ENCODE measurements at places on chromosomes 11 and 22.
A peak's percentile ranks its signal among the peaks of the same experiment; 100 is the strongest.

- no peak for DNase-seq
Observed at GRCh38 chr11:45617871-45618601, 47.4 kb downstream of the CHST1 start.

DNA sequence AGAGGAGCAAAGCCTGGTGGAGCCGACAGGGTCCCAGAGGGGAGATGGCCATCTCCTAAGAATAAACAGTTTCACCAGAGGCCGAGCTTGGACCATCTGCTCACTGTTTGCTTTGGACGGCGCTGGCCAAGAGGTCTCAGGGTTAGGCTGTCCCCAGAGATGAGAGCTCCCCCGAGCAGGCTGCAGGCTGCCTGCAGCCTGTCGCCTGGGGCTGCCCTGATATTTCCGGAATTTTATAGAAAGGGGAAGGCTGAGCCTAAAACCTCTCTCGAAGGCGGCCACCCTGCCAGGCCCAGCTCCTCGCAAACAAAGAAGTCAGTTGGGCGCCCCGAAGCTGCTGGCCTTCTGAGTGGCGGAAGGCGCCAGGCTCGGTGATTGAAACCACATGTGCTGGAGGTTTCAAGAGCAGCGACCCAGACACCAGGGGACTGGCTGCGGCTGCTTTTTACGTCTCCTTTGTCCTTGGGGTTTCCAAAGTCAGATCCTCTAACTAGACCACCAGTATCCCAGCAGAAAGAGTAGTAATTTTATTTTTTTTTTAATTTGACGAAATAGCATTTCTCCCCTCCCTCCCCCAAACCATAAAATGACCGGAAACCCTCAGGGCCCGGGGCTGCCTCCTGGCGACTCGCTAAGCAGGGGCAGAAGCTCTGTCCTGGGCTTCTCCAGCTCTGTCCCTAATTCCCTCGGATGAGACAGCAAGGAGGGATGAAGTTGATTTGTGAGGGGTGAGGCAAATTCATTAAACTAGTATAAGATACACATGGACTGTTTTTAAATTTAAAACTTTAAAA is 57.4 kb downstream of the CLMP start:
- DNase-seq: no peak

GRCh38 chr11:79592824-79593223 is 152.0 kb upstream of the TENM4 start:
- DNase-seq: no peak

DNA sequence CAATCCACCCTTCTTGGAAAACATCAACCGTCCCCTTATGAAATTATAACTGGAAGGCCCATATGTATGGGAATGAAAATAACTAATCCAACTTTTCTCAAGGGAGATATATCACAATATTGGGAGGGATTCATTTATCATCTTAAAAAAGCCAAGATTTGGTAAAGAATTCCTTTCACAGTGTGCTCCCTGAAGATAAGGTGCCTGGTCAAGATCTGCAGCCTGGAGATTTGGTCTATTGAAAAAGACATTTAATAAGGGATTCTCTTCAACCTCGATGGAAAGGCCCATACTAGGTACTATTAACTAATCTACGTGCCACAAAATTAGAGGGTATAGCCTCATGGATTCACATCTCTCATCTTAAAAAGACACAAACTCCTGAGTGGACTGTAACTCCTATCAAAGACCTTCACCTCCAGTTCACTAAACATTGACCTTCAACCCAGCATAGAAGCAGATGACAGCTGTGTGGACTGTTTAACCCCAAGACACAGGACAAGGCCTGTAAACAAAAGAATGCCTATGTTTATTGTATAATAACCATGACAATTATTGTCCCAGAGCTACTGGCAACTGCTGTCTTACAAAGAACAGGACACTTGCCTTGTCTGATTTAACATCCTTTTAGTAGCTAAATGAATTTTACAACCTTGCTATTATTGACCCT is 4.8 kb upstream of the FDX1 start:
- DNase-seq: no peak

GRCh38 chr11:38448284-38448683 is 1850.2 kb upstream of the RAG2 start:
- DNase-seq: no peak

GRCh38 chr11:17651681-17652080 is 67.7 kb upstream of the MYOD1 start:
- DNase-seq: no peak

DNA sequence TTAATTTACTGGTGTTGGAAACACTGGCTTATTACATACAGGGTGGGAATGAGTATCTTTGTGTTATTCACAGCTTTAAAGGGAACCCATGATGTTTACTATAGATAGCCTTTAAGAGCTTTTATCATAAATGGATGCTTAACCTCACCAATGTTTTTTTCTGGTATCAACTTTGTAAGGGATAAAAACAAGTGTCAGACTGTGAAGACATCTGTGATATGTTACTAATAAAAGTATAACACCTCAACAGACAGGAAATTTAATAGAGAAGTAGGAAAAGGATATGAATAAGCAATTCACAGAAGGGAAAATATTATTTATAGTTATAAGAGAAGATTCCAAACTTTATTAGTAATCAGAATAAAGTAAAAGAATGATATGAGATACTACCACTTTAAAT is 46.3 kb downstream of the ACAT1 start:
- no peak for DNase-seq

GRCh38 chr11:115958089-115959000 is 454.1 kb upstream of the CADM1 start:
- DNase-seq: no peak

DNA sequence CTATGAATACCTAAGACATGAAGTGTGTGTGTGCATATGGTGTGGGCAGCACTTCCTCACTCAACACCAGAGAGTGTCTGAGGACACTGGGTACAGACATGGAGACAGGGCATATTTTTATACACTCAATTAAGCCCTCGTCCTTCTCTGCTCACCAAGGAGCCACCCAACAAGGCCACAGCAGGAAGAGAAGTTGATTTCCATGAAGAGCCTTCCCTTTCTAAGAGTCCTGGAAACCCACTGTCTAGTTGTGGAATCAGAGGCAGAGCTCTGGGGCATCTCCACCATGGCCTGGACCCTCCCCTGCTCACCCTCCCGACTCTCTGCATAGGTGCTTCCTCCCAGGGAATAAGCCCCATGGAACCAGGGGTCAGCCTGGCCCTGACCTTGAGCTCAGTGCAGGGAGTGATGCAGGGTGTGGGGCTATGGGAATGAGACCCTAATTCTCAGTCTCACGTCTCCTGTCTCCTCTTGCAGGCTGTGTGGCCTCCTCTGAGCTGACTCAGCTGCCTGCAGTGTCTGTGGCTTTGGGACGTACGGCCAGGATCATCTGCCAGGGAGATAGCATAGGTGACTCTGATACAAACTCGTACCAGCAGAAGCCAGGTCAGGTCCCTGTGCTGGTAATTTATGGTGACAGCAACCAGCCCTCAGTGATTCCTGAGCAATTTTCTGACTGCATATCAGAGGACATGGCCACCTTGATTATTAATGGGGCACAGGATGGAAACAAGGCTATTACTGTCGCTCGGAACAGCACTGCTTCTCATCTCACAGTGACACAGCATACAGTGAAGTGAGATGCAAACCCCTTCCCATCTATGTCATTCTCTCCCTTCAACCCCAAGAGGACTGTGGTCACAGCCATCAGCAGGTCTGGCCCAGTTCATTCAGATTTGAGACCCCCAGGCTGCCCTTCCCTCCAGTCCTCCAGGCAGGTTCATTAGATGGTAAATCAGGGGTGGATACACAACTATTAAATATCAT is 14.6 kb upstream of the IGLL5 start:
- no peak for DNase-seq

- no peak for DNase-seq
Observed at GRCh38 chr11:93907901-93908300, 57.5 kb upstream of the VSTM5 start.

- DNase-seq: no peak
Observed at GRCh38 chr11:69468221-69468620, 13.2 kb upstream of the LINC01488 start.

DNA sequence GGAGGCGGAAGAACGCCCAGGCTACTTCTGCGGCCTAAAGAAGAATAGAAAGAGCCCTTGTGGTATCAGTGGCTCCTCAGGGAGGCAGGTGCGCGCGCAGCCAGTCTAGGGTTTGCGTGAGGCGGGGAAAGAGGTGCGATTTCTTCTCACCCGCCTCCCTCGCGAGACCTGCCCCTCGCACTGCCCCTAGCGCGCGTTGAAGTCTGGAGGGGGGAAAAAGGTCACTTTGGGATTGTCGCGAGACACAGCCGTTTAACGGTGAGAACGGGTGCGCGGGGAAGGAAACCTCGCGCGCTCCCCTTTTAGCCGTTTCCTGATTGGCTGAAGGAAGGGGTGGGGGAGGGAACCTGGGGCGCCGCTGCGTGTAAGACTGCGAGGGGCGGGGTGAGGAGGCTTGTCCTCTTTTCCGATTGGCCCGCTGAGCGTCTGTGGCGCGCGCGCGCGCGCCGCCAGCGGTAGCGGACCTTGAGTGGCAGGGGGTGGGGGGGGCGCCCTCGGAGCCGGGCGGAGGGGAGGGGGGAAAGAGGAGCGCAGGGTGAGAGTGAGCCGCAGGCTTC is at the start of gene ZFP91:
ZFP91 (plus strand) TSS at position 429 of the 557 bp plus-strand sequence. CDS start 219 bp downstream, outside the sequence.
- DNase-seq: peak; percentile 91

DNA sequence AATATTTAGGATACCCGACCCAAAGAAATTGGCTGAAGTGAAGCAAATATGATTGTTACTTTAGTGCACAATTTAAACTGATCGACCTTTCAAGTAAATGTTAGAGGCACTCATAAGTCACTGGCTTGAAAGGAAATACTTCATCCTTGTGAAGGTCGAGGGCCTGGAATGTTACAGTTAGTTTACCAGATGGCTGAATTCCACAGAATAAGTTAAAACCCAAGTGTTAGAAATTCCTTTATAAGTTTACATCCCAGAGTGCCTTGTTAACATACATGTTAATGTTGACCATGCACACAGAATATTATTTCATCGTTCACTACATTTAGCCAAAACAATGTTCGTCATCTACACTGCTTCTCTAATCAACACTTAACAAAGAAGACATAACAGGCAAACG is 235.5 kb upstream of the ANO3 start:
- no peak for DNase-seq

- no peak for DNase-seq
Observed at GRCh38 chr22:25970374-25970911, 198.8 kb upstream of the SEZ6L start.

DNA sequence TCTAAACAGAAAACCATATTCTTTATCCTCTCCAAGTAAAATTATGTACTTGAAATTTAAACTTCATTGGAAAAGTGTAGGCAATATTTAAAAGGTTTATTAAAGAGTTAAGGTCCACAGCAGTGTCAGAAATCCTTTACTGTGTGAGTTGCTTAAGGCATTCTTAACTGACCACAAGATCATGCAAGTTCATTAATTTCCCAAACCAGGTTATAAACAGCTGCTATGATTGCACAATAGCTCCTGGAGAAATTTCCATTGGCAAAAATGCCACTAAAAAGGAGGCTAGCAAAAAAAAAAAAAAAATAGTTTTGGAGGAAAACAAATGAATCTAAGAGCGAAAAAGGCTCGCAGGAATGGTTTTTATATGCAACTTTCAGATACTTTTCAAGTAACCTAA is 106.2 kb downstream of the ETS1 start:
- no peak for DNase-seq

DNA sequence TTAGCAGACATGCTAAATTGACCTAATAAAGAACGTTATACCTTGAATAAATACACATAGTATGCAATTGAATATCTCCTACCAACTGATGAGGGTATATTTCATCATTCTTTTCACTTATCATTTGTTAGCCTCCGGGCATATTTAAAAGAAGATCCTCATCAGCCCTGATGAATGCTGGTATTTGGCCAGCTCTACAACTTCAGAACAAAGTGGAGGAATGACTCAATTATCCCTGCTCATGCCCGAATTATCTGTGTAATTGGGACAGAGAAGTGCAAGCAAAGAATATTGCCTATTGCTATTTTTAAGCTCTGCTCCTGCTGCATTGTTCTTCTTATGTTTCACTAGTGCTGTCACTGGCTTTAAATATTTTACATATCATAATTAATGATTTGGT is 622.1 kb downstream of the METTL15 start:
- no peak for DNase-seq

DNA sequence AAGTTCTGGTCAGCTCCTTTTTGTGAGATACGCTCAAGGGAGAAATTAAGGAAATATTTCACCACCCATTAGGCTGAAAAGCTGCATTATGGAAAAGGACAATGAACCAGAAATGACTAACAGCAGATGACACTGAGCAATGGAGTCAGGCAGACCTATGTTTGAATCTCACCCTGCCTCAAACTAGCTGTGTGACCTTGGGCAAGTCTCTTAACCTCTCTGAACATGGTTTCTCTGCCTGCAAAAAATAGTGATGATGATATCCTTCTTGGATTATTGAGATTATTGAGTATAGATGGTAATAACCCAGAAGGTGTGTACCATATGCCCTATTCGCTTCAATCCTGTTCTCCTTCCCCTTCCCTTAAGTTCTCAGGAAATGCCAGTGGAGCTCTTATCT is 2.9 kb upstream of the PRDM11 start:
- DNase-seq: no peak

GRCh38 chr11:88428959-88429358 is 91.4 kb upstream of the CTSC start:
- DNase-seq: no peak

DNA sequence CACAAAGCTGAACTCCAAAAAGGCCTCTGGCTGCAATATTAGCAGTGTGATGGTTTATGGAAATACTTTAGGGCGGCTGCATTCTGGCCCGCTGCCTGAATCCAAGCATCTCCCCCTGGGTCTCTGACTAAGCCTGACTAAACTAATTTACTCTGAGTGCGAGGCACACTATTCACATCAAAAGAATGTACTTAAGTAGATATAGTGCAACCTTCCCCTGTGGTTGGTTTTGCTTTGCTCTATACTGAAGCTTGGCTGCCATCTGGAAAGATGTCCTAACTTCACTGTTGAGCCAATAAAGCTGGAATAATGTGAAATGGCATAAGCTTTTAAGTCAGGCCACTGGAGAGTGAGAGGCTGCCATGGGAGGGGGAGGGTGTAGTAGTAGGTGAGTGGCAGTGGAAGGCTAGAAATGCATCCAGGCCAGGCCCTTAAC is 321.6 kb downstream of the AASDHPPT start:
- DNase-seq: no peak

DNA sequence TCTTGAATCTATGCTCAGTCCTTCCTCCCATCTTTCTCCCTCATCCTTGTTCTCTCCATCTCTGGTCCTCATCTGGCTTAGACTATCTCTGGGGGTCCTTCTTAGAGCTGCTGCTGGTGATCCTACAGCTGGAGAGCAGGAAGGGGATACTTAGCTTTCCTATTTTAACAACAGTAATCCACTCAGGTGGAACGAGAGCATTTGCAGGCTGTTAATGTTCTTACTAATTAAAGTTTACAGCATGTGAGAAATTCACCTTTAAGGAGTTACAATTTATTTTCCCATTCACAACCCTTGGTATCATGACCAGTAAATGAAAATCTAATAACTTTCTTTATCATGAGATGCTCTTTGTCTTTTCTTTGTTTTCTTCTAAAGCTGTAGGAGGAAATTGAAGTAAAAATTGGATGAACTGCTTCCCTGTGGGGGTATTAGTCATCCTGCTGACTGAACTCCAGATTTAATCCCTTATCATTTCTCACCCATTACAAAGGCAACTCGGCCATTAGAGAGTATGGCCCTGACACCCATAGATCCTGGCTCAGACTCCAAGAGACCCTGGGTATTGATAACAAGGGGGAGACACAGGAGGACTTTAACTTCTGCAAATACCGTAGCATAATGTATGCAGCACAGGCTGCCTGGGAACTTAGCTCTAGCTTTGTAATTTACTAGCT is 37.6 kb upstream of the MTNR1B start:
- DNase-seq: no peak

- no peak for DNase-seq
Observed at GRCh38 chr11:30774496-30775232, 188.5 kb upstream of the MPPED2 start.

Measured in stimulated activated CD4-positive, alpha-beta T cell treated with anti-CD3 and anti-CD28 coated beads, Interleukin-15, amount 100 ng/mL, for 1 hour (primary cell).